Esophagus squamous epithelium (tissue), 5 donors: ENCODE measurements at places on chromosomes 4 and X. TPM values are rescaled to one million over a fixed set of nuclear protein-coding genes. Genes with fewer than 3 reads are reported as not detected.

- DNase-seq: no peak
- H3K4me3 ChIP-seq: no peak overlapping the region
- no peaks in the 10 kb centered on the region for H3K36me3 ChIP-seq
Measured at GRCh38 chr4:81060587-81061343, 30.3 kb downstream of the BMP3 start.

GRCh38 chrX:9456250-9457074 lies 8.4 kb upstream of the TBL1X start:
- no peak overlapping the region for H3K4me3 ChIP-seq
- peaks cover 3% of the 10 kb centered on the region for H3K4me1 ChIP-seq
- H3K27ac ChIP-seq: no peak overlapping the region
- H3K36me3 ChIP-seq: no peaks in the 10 kb centered on the region

GRCh38 chrX:17192106-17192505 lies 182.9 kb upstream of the NHS start:
- H3K4me1 ChIP-seq: no peaks in the 10 kb centered on the region
- H3K27me3 ChIP-seq: no peaks in the 10 kb centered on the region
- no peak overlapping the region for H3K4me3 ChIP-seq

- no peak overlapping the region for H3K27ac ChIP-seq
- H3K27me3 ChIP-seq: no peaks in the 10 kb centered on the region
- no peak for DNase-seq
- no peaks in the 10 kb centered on the region for H3K36me3 ChIP-seq
Measured at GRCh38 chr4:100258675-100259074, 68.4 kb upstream of the DDIT4L start.

GRCh38 chr4:80619070-80619674 lies 283.6 kb downstream of the CFAP299 start:
- no peak for DNase-seq
- H3K36me3 ChIP-seq: no peaks in the 10 kb centered on the region

SHROOM4 gene
- total RNA-seq: 8.8 TPM

- H3K27me3 ChIP-seq: no peaks in the 10 kb centered on the region
- H3K27ac ChIP-seq: no peak overlapping the region
- no peak overlapping the region for H3K4me3 ChIP-seq
- DNase-seq: no peak
Measured at GRCh38 chrX:16171039-16171438, 3.8 kb downstream of the MAGEB17 start.

DNA sequence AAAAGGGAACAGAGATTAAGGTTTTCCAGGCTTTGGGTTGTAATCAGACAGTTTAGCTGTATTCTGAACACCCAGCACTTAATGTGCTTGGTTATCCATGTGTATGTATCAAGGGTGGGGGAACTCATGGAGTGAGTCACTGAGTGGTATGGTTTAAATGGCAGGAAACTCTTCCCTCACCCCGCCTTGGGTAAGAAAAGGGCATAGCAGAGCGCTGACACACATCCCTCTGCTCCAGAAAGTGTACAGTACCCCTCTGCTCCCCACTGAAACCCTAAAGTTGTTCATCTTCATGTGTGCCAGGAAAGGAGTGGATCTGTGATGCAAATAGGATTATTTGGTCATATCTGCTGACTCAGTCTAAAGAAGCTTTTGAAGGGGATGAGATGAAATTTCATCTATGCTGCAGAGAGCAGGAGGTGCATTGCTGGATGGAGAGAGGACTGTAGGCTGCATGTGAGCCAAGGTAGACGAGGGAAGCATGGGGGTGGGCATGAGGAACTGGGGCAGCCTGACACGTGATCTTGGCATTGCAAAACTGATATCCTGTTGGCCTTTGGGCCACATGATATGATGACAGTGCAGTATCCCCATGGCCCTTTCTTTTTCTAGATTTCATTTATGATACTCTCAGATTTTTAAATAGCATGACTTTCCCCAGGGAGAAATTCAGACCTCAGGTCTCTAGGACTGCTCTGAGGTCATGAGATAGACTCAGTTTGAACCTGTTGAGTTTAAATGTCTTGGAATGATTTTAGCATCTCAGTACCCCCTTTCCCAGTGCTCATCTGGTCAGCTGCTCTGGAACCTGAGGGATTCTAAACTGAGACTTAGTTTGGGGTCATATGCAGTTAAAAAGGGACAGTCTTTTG lies 84.8 kb downstream of the TMEM164 start:
- H3K27ac ChIP-seq: no peak overlapping the region
- H3K4me3 ChIP-seq: no peak overlapping the region
- no peaks in the 10 kb centered on the region for H3K36me3 ChIP-seq
- no peak for DNase-seq
- H3K4me1 ChIP-seq: no peaks in the 10 kb centered on the region
- H3K27me3 ChIP-seq: no peaks in the 10 kb centered on the region

NXF3 gene
- not detected for total RNA-seq

DNA sequence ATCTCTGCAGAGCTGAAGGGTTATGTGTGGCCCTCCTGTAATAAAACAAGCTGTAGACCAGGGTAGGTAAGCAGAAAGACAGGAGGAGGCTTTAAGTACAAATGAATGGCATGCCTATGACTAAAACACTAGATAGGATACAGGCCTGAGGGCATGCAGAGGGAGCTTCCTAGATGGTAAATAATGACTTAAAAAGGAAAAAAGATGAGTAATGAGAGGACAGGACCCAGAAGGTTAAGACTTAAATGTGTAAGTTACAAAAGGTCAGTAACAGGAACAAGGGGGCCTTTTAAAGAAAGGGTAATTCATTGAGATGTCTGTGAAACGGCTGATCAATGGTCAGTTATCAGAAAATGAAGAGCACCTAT lies 194.8 kb downstream of the SOWAHB start:
- peaks cover 28% of the 10 kb centered on the region for H3K4me1 ChIP-seq
- DNase-seq: no peak
- H3K27me3 ChIP-seq: no peaks in the 10 kb centered on the region
- H3K27ac ChIP-seq: peak overlapping the region; percentile 47

DNA sequence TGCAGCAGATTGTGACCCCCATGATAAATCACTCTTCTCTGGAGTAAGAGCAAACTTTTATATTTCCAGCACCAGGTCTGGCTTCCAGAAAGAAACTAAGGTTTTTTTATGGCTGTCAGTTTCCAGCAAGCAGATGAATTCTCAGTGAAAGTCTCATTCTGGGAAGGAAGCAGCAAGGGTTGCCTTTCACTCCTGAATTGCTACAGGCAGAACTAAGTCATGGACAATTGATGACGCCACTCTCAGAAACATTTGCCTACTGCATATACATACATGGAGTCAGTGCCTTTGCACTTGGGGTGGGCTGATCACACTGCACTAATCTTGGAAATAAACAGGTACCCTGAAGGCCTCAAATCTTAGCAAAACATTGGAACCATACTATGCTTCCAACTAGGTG lies 80.0 kb downstream of the IL21 start:
- no peak overlapping the region for H3K4me3 ChIP-seq
- no peak for DNase-seq
- H3K4me1 ChIP-seq: no peaks in the 10 kb centered on the region
- H3K27ac ChIP-seq: no peak overlapping the region
- no peaks in the 10 kb centered on the region for H3K36me3 ChIP-seq
- H3K27me3 ChIP-seq: no peaks in the 10 kb centered on the region

- H3K4me1 ChIP-seq: no peaks in the 10 kb centered on the region
- no peak overlapping the region for H3K4me3 ChIP-seq
- no peaks in the 10 kb centered on the region for H3K36me3 ChIP-seq
- no peaks in the 10 kb centered on the region for H3K27me3 ChIP-seq
- no peak for DNase-seq
Measured at GRCh38 chrX:110044346-110045249, 41.7 kb downstream of the TMEM164 start.

CT45A10 gene
- total RNA-seq: not detected

DNA sequence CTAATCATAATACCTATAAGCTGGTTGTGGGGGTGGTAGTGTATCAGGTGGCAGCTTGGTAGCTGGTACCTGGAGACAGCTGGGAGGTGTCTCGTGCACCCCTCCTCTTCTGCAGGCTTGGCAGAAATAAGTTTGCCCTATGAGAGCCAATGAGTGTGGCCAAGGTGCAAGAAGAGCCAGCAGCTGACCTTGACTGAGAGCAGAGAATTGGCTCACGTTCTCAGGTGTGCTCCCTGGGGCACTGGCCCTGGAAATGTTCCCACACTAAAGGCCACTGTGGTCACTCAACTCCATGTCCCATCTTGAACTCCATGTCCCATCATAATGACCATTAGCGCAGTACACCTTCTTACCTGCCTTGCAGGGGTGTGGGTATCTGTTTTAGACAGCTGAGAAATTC lies 13.4 kb downstream of the TRMT44 start:
- no peak overlapping the region for H3K27ac ChIP-seq
- no peak for DNase-seq
- H3K4me3 ChIP-seq: no peak overlapping the region
- no peaks in the 10 kb centered on the region for H3K4me1 ChIP-seq

DNA sequence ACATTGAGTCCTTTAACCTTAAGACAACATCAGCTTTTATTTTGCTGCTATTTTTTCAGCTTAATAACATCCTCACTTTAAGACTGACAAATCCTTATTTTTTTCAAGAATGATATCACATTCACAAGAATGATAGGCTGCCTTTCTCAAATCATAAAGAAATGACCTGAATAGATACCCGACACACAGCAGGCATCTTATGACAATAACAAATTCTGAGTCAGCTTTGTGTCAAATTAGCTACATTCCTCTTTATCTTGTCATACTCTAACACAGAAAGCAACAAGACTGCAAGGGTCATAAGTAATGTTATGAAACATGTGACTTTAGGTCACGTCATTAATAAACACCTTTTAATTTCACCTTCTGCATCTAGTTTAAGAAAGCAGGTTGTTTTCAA lies 2387.6 kb downstream of the PCDH7 start:
- no peak for DNase-seq
- no peaks in the 10 kb centered on the region for H3K27me3 ChIP-seq
- no peaks in the 10 kb centered on the region for H3K4me1 ChIP-seq
- no peaks in the 10 kb centered on the region for H3K36me3 ChIP-seq
- no peak overlapping the region for H3K4me3 ChIP-seq

- no peaks in the 10 kb centered on the region for H3K27me3 ChIP-seq
- no peak for DNase-seq
- no peak overlapping the region for H3K4me3 ChIP-seq
- H3K27ac ChIP-seq: no peak overlapping the region
Measured at GRCh38 chr4:140854168-140854567, 98.0 kb upstream of the TBC1D9 start.

- peaks cover 37% of the 10 kb centered on the region for H3K4me1 ChIP-seq
- no peaks in the 10 kb centered on the region for H3K36me3 ChIP-seq
- no peaks in the 10 kb centered on the region for H3K27me3 ChIP-seq
Measured at GRCh38 chr4:8182858-8183725, 16.0 kb upstream of the SH3TC1 start.

GRCh38 chrX:74280759-74281158 lies 23.2 kb upstream of the ZCCHC13 start:
- no peak overlapping the region for H3K27ac ChIP-seq
- no peak for DNase-seq
- H3K4me3 ChIP-seq: no peak overlapping the region
- no peaks in the 10 kb centered on the region for H3K36me3 ChIP-seq
